ENCODE measurements at places on chromosomes 2 and 18. TPM values are rescaled to one million over a fixed set of nuclear protein-coding genes. Genes with fewer than 3 reads are reported as not detected.

- DNase-seq: no peak
Measured at GRCh38 chr2:73821669-73822068, 7.1 kb upstream of the STAMBP start.

Gene REG1A
- not detected for total RNA-seq

DNA sequence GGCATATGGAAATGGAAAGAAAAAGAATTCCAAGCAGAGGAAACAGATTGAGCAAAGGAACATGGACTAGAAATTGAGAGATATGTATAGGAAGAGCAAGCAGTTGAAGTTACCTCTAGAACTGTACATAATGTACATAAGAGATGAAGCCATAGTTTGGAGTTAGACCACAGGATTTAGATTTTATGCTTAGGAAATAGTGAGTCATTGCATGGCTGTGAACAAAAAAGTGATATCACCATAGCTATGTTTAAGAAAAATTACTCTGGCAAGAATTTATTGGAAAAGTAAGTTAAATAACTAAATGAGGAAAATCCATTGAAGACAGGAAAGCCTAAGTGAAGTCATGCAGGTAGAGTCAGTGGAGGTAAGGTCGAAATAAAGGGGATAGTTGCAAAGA lies 99.4 kb upstream of the GALNT5 start:
- no peak for DNase-seq

GRCh38 chr2:223929571-223930102 lies 15.5 kb downstream of the WDFY1 start:
- no peak for DNase-seq

Gene HOXD13
- total RNA-seq: not detected

Gene POTEF
- not detected for total RNA-seq

GRCh38 chr18:59954755-59955156 lies 55.0 kb downstream of the PMAIP1 start:
- DNase-seq: no peak

- DNase-seq: no peak
Measured at GRCh38 chr2:239355139-239355538, 45.7 kb downstream of the HDAC4 start.

DNA sequence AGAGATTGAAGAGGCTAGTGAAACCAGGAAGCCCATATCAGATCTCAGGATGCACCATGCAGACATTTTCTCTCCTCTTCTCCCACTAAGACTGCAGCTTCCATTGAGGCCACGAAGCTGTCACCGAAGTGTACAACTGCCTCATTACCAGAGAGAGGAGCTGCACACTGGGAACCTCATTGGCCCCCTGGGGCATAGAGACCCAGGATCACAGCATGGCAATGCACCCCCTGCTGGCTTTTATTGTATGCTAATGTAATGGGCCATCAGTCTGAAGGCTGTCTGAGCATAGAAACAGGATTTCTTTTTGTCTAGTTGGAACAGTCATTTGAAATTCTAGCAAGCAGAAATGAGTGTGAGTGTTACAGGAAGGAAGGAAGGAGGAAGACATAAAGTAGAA lies 861.6 kb upstream of the CELF4 start:
- no peak for DNase-seq

Gene SERPINB10
- total RNA-seq: 0.26 TPM

DNA sequence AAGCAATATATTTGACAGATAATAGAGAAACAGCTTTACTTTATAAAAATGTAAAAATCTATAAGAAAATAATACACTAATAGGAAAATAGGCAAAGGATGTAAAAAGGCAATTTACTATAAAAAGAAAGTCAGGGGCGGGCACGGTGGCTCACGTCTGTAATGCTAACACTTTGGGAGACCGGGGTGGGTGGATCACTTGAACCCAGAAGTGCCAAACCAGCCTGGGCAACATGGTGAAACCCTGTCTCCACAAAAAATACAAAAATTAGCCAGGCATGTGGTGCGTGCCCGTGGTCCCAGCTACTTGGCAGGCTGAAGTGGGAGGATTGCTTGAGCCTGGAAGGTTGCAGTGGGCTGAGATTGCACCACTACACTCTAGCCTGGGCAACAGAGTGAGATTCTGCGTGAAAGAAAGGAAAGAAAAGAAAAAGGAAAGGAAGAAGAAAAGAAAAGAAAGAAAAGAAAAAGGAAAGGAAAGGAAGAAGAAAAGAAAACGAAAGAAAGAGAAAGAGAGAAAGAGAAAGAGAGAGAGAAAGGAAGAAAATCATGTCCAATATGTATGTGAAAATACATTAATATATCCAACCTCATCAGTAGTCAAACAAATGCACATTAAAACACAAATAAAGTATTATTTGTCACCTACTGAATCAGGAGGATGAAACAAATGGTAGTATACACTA lies 65.1 kb downstream of the ADD2 start:
- no peak for DNase-seq

GRCh38 chr2:166572937-166573336 lies 78.9 kb upstream of the SCN7A start:
- no peak for DNase-seq

- no peak for DNase-seq
Measured at GRCh38 chr2:50318147-50318546, 713.8 kb downstream of the NRXN1 start.

DNA sequence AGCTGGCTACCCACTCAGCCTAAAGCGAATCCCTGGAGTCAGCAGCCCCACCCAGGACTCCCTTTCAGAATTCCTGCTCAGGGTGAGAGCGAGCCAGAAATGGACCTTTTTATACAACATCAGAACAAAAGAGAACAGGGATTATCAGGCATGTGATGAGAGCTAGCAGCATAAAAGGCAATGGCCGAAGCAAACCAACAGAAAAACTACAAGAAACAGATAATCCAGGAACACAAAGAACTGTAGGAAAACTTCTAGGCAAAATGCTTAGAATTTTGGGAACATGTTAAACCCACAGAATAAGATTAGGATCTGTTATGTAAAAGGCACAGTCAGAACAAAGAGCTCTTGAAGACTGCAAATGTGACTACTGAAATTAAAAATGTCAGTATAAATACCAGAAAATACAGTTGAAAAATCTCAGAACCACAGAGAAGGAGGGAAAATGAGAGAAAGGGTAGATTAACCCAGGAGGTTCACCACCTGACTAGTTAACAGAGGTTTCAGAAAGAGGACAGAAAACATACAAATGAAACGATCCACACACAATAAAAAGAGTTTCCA lies 31.3 kb downstream of the ITGA6 start:
- no peak for DNase-seq

All from esophagus squamous epithelium (tissue), 5 donors.